ENCODE measurements at places on chromosomes 4 and X.

DNA sequence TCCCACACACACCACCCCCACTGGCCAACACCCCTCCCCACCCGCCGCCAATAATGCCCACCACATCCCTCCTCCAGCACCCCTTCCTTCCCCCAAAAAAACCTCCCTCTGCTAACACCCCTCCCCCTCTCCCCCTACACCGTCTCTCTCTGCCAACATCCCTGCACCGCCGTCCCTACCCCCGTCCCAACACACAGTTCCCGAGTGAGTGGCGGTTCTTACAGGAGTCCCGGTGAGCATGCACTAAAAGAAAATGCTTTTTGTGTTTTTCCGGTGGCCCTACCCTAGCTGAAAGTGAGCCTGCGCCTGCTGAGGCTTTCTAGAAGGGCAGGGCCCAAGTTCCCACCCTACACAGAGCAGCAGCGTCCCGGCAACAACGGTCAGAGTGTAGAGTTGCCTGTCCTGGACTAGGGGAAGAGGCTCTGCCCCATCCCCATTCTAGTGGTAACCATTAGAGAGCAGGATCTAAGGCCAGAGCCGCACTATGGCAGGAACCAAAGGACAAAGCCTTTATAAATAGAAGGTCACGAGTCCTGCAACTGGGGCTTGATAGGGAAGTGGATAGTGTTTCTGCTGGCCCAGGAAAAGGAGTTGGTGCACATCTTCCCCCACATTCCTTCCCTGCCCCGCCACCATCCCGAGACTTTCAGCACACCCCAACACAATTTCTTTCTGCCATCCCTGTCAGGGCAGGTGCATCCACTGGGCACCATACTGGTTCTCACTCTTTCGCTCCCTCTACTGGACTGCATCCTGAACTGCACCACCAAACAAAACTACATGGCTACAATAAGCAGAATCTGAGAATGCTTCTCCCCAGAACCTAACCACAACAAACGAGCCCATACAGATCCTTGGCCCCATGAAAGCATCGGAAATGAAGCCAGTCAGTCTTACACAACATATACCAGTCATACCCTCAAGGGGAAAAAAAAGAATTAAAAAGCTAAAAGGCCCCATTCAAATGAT is 78.1 kb upstream of the PAGE3 start:
- DNase-seq = no peak

GRCh38 chr4:22474636-22475310 is 41.1 kb downstream of the ADGRA3 start:
- peak; percentile 46 for DNase-seq

- no peak for DNase-seq
Observed at GRCh38 chr4:39124885-39125599, 57.3 kb upstream of the WDR19 start.

DNA sequence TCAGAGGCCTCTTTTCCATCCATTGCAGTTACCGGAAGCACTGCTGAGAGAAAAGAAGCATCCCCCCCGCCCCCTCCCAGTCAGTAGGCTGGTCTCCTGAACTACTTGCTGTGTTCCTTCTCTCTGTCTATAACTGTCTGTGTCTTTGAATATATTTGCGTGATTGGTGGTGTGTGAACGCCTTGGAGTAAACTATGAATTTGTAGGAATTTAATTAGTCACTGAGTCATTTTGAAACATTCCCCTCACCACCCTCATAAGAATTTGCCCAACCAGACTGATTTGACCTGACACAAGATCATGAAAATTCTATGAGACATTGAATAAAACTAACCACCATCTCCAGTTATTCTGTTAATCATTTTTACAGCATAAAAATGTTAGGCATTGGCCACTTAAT is 6.7 kb upstream of the NXF3 start:
- DNase-seq = peak; percentile 20

DNA sequence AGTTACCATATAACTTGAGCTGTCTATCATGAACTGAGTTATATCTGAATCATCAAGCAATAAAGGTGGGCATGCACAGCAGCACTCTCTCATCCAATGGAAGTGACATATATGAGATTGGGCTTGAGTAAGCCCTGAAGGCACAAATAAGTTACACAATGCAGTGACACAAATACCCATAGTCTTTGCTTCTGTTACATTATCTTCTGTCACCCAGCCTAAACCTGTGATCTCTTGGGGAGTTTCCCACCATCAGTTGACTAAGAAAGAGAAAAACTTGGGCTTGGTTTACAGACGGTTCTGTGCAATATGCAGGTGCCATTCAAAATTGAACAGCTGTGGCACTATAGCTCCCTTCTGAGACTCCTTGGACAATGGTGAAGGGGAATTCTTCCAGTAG is 138.8 kb upstream of the IL15 start:
- DNase-seq = no peak

GRCh38 chr4:113763029-113763285 is 1.4 kb upstream of the CAMK2D start:
- no peak for DNase-seq

- DNase-seq = peak; percentile 26
Observed at GRCh38 chr4:78242071-78242470, 184.9 kb downstream of the FRAS1 start.

DNA sequence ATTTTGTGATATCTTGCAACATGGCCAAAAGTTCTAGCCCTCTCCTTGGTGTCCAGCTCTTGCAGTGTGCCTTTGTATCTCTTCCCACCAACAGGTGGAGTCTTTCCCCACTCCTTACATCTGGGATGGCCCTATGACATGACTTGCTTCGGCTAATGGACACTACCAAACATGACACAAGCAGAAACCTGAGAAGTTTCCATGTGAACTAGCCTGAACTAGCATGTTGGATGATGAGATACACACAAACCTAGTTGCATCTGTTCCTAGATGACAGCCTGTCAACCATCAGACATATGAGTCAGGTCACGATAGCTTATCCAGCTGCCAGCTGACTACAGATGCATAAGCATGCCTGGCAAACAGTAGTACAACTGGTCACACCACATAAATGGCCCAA is 207.5 kb upstream of the FTHL17 start:
- DNase-seq = no peak

DNA sequence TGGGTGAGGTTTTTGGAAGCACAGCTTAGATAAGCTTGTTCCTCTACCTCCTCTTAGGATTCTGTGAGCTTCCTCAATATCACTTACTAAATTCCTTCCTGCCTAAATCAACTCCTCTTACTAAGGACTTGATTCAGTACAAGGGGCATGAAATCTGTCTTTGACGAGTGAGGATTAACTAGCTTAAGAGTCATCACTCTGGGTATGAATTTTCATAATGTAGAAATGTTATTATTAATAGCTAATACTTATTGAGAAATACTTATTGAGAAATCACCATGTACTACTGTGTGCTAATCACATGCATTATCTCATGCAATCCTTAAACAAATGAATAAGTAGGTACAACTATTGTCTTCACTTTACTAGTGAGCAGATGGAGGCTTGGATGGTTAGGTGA is 28.6 kb downstream of the TRPC3 start:
- no peak for DNase-seq

- peak; percentile 46 for DNase-seq
Observed at GRCh38 chr4:108272561-108272960, 103.8 kb upstream of the LEF1 start.

DNA sequence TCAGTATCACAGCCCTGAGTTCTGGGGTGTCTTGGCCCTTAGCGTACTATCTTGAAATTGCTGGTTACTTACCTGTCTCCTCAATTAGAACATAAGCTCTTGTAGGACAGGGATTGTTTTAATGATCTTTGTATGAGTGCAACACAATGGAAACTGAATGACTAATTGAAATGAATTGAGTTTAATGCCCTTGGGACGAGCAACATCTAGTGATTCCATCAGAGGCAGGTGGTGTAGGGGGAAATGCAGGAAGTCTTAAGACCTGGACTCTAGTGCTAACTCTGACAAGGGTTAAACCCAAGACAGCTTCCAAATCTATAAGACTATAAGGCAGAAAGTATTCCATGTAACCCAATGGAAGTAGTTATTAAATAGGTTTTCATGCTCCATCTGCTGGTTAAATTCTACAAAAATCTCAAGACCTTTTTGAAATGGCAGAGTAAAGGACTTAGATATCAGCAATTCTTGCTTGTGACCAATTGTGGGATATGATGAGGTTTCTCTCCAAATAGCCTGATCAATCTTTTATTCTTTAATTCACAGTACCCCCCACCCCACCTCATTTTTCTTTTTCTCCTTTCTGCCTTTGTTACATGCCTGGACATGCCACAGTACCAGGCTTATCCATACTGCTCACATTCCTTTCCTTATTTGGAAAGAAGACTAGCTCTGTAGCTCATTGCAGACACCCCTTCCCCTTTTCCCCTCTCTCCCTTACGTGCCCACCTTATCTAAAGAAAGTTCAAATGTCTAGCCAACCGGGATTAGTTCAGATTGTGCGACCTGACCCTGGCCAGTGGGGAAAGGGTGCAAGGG is 340.8 kb downstream of the PAPSS1 start:
- peak; percentile 37 for DNase-seq

- no peak for DNase-seq
Observed at GRCh38 chr4:151438154-151438553, 29.2 kb downstream of the FHIP1A start.

DNA sequence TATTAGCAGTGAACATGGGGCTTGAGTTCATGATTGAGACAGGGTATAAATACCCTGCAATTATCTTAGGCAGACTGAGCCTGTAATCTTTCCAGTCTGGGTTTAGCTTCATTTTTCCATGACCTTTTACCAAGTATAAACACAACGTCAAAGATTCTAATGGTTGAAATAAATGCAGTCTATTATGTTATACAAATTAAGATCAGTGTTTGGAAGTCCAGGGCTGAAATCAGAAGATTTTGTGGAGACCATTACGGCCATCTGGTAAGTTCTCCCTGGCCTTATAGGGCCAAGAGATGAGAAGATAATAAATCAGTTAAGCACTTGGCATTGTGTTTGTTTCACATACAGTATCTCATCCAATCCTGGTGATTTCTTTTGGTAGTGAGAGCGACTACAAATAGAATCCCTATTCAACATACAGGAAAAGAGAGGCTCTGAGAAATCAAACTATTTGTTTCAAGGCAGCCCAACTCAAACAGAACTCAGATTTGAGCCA is 425.8 kb downstream of the PACRGL start:
- DNase-seq = no peak

- DNase-seq = no peak
Observed at GRCh38 chrX:101551380-101551767, 1.0 kb downstream of the ARMCX1 start.

GRCh38 chrX:15797707-15798106 is 7.4 kb downstream of the ZRSR2 start:
- DNase-seq = no peak

- DNase-seq = no peak
Observed at GRCh38 chrX:139924069-139924695, 8.7 kb downstream of the ATP11C start.

- DNase-seq = no peak
Observed at GRCh38 chrX:112867570-112867969, 26.9 kb upstream of the AMOT start.

GRCh38 chr4:8215001-8215427 is 15.9 kb downstream of the SH3TC1 start:
- peak; percentile 61 for DNase-seq

DNA sequence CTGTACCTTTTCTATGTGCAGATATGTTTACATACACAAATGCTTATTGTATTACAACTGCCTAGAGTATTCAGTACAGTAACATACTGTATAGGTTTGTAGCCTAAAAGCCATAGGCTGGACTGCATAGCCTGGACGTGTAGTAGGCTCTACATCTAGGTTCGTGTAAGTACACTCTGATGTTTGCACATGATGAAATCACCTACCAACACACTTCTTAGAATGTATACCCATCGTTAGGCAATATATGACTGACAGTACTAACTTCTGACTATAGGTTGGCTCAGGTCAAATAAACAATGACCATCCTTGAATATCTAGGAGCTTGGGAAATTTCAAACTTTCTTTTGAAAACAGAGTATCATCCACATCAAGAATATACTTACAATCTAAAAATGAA is 139.0 kb downstream of the CORIN start:
- no peak for DNase-seq

GRCh38 chrX:8204169-8204935 is 33.3 kb upstream of the VCX2 start:
- no peak for DNase-seq

DNA sequence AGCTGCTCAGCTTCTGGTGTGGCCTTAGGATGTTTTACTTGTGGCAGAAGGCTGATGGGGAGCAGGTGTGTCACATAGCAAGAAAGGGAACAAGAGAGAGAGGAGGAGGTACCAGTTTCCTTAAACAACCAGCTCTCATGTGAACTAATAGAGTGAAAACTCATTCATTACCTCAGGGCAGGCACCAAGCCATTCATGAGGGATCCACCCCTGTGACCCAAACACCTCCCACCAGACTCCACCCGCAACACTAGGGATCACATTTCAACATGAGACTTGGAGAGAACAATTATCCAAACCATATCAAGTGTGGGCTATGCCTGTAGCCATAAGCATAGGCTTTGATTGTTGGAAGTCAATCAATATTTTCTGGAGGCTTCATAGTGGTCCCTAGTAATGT is 56.0 kb downstream of the GSX2 start:
- no peak for DNase-seq

GRCh38 chrX:31268359-31268758 is 196.5 kb upstream of the FTHL17 start:
- no peak for DNase-seq

DNA sequence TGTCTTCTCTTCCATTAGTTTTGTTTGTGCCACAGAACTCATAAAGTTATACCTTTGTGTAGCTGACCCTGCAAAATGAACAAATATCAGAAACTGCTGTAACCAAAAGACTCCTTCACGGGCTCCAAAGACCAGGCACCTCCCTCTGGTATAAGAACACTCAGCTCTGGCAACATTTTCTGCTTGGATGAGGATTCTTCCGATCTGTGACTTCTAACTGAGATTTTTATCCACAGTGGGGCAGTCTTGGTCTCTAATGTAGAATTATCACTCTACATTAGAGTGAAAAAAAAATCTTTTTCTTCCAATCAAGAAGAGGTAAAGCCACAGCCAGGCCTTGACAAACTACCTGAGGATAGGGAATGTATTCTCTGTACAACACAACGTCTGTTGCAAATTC is 38.5 kb upstream of the PRSS48 start:
- peak; percentile 16 for DNase-seq

GRCh38 chrX:41599507-41599906 is 89.3 kb upstream of the GPR34 start:
- DNase-seq = no peak

GRCh38 chrX:40121618-40122017 is 23.9 kb upstream of the BCOR start:
- no peak for DNase-seq

DNA sequence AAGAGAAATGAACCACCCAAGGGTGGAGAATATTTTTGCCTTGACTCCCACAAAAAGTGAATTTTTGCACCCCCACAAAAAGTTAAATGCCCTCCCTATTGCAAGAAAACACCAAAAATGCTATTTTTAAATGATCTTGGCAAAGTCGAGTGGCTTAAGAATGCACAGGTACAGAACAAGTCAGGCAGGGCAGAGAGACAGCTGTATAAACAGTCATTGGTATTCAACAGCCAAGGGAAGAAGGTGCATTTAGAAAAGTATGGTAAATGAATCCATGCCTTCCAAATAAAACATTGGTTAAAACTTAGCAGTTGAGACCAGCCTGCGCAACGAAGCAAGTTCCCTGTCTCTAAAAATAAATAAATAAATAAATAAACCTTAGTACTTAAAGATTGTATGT is 169.3 kb downstream of the CHIC2 start:
- DNase-seq = no peak

GRCh38 chr4:11424000-11424399 is 4.7 kb downstream of the HS3ST1 start:
- peak; percentile 42 for DNase-seq
